ENCODE measurements at places on chromosomes 12 and 14.

DNA sequence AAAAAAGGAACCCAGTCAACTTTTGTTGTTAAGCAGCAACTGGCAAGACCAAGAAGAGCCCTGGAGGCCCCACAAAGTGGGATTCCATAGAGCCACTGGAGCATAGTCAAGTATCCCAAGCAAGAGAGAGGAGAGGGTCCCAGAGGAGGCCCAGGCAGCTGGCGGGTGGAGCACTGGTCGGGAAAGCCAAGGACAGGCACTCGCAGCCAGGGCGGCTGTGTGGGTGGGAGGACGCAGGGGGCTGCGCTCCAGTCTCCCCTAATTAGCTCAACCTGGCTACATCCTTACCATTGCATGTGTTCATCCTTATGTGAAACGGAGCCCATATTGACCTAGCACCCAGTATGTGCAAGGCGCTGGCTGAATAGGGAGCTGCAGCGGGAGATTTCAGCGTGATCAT, 18.3 kb upstream of the ZFP36L1 start:
- DNase-seq, result no peak

DNA sequence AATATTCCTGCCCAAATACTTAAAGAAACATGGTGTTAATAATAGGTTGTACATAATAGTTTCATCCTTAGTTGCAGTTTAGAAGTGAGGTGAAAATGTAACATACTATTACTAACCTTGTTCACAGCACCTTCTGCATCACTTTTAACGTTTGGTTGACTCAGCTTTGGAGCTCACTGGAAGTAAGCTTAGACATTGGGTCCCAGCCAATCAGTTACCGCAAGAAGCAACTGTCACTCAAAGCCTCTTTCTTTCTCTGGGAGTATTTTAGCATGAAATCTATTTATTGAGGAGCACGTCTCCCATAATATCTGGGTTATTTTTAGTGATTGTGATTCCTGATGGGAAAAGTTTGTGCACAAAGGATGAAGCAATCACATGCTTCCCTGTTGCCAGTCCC, 472.6 kb downstream of the SNAPC1 start:
- DNase-seq, result no peak

- DNase-seq, result no peak
Observed at GRCh38 chr14:95896498-95897135, 20.0 kb downstream of the TUNAR start.

- DNase-seq, result peak; percentile 55
Observed at GRCh38 chr12:12807970-12808702, 5.0 kb upstream of the DDX47 start.

DNA sequence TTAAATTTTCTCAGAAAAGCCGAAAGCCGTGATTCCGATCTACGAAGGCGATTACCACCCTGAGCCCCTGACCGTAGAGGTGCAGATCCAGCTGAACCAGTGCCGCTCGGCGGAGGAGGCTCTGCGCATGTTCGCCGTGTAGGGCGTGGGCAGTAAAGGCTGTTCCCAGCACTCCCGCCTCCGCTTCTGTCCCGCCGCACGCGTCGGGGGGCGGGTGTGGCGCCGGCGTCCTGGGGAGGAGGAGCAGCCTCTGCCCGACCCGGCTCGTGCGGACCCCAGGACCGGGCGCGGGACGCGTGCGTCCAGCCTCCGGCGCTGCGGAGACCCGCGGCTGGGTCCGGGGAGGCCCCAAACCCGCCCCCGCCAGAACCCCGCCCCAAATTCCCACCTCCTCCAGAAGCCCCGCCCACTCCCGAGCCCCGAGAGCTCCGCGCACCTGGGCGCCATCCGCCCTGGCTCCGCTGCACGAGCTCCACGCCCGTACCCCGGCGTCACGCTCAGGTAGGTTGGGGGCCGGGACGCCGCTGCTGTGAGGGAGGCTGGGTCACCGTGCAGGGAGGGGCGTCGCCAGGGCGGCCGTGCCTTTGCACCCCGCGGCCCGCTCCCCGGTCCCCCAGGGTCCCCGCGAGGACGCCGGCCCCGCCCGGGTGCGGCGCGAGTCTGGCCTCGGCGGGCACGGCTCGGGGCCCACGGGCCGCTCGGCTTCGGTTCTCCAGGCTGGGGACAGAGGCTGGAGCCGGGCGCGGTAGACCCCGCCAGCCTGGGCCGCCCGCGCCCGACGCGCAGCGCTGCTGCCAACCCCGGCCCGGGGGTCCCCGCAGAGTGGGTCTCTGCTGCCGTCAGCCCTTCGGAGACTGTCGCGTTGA, at the start of gene B3GNT4:
Gene B3GNT4 (plus strand): TSS at position 409 of the 866 bp plus-strand sequence. CDS start 910 bp downstream, outside the sequence.
- peak; percentile 67 for DNase-seq

DNA sequence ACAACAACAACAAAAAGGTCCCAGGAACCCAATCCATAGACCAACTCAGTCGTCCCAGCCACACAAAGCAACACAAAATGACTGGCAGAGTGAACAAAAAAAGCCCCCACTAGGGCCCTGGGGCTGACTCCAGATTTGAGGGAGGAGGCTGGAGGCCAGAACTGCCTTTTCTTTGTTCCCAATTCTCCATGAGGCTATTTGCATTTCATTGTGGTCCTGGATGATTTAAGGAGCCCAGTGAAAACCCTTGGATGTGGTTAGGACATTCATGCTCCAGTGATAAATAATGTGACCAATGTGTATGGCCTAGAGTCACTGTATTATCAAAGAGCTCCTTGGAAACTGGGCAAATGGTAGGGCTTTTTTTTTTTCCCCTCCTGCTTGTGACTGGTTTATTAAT, 192.9 kb downstream of the NUAK1 start:
- DNase-seq, result no peak

DNA sequence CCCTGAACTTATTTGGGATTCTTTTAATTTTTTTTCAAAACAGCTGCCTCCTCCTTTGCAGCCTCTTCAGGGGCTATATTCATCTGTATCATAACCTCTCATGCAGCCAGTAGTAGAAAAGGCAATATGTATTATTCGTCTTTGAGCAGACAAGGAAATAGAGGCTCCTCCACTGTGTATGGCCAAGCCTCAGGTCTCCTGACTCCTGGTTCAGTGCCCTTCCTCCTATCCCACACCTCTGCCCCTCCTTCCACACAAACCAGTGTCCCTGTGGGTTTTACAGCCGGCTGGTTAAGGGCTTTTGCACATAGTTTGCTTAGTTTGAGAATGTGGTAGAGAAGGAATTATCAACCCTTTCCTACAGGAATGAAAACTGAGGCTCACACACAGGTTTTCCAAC, 8.8 kb upstream of the ACVRL1 start:
- no peak for DNase-seq

- no peak for DNase-seq
Observed at GRCh38 chr12:66620026-66620425, 58.9 kb downstream of the GRIP1 start.
